ENCODE measurements at places on chromosomes 3 and 15.

GRCh38 chr3:112126511-112126911 lies 6.5 kb downstream of the GCSAM start:
- DNase-seq: no peak

GRCh38 chr3:148068466-148068865 lies 629.2 kb upstream of the AGTR1 start:
- DNase-seq: no peak

- no peak for DNase-seq
Observed at GRCh38 chr3:130700541-130700940, 46.1 kb downstream of the PIK3R4 start.

DNA sequence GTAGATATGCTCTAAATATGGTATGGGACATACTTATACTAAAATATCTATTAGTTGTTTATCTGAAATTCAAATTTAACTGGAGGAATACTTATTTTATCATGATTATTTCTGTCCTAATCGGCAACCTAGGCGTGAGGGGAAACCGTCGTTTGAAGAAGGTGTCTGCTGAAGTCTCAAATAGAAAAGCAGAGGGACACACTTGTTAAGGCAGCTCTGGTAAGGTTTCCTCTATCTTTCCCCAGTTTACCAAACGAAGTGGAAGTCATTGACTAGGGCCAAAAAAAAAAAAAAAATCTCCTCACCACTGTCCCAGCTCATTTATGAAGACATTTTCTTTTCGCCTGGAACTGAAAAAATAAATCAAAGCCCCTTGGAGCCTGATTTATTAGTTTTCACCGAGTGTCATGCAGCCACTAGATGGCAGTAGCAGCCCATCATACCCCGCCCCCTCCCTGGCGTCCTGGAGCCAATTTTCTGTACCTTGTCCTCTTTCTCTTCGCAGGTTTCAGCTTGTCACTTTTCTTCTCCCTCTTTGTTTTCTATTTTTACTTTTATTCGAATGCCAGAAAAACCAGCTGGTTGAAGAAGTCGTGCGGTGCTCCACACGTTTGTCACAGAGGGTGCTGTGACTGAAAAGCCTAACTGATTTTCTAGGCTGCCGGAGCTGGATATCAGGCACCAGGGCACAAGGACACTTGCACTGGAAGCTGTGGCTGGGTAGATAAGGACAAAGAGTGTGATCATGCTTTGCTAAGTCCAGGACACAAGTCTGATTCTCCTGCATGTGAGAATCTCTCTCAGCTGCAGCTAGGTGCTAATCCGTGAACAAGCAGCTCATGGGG lies 238.7 kb downstream of the ZPLD1 start:
- DNase-seq: peak; percentile 59

- no peak for DNase-seq
Observed at GRCh38 chr3:132292042-132292441, 25.2 kb upstream of the ACP3 start.

- no peak for DNase-seq
Observed at GRCh38 chr3:128285967-128286321, 132.7 kb downstream of the EEFSEC start.

DNA sequence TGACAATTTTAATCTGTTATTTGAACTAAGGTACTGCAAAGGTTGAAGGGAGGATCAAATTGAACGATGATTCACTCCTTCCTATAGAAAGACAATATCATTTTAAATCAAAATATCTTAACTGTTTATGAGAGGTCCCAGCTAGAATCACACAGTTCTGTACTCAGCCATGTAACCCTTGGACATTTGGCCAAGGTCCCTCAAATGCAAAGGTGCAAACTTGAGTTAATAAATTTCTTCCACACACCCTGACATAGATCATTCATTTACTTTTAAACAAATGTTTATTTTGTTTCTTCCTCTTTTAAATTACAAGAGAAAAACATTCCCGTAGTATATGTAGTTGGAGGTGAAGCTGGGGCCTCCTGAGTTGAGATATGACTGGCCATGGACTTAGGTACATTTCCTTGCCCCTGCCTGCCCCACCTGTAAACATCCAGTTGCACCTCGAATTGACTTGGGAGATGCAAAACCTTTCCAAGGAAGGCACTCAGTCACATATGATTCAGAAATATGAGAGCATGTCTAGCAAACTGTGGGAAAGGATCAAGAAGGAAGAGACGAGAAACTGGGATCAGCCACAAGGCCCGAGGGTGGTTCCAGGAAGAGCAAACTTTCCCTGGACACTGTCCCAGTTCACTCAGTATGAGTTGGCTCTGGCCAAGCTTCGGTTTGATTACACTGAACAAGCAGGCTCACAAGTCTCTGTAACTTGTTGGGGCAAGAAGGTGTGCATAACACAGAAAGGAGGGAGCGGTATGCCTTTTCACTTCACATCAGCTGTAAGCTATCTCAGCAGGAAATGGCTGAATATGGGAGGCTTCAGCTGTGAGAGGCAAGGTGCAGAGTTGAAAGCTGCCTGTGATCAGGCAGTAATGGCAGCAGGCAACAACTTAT lies 6.7 kb downstream of the TNFSF10 start:
- no peak for DNase-seq

DNA sequence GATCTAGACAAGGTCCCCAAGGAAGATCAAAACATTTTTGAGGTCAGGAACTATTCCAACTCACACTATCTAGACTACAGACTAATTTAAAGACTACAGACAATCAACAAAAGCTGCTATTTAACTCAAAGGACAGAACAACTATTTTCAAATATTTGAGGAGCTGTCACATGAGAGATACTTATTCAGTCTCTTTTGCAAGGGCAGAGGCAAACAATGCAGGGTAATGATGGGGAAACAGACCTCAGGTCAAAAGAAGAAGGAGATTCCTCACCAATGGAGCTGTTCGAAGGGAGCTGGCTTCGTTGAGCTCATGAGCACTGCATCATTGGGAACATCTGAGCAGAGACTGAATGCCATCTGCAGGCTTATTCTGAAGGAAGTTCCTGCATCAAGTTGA lies 231.9 kb downstream of the DTWD1 start:
- no peak for DNase-seq

Measured in stimulated activated CD4-positive, alpha-beta T cell treated with anti-CD3 and anti-CD28 coated beads, TNF-alpha, amount 100 ng/mL, for 24 hours (primary cell).